Muscle of leg (tissue), 16 donors: ENCODE measurements at places on chromosomes 2 and 18.
A peak's percentile ranks its signal among the peaks of the same experiment; 100 is the strongest.

- DNase-seq, result no peak
Measured at GRCh38 chr2:158127380-158127804, 25.7 kb downstream of the UPP2 start.

DNA sequence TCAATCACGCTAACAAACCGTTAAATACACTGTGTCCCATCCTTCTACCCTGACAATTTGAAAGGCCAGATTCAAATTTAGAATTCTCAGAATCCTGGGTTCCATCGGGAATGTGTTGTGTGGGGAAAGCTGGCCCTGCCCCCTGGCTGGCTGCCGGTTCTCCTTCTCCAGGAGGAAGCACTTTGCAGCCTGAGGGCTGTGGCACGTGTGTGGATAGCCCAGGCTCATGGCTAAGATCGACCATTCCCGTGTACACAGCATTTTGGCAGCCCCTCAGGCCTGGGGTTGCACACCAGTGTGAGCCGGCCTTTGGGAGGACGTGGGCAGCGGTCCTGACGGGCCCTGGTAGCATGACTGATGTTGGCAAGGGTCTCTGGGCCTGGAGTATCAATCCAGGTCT lies 51.0 kb upstream of the ROCK2 start:
- no peak for DNase-seq

- DNase-seq, result no peak
Measured at GRCh38 chr18:7657050-7657449, 89.9 kb downstream of the PTPRM start.

- DNase-seq, result peak; percentile 79
Measured at GRCh38 chr2:149329489-149330126, 779 bp upstream of the LYPD6 start.

- DNase-seq, result no peak
Measured at GRCh38 chr18:80132180-80132812, 23.2 kb downstream of the ADNP2 start.

DNA sequence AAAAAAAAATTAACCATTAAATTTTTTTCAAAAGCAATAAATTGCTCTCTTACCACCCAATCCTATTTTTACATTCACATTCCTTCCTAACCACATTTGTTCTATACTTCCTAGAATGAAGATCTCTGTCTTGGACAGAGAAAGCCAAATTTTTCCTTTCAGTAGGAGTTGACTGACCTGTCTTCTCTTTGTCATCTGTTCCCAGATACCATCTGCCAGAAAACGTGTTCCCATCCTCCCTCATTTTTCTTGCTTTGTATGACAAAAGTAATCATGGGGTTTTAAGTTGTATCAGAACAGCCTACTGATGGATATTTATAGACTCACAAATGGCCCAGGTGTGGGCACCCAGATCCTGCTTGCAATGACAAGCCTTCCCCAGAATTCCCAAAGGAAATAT lies 182.1 kb downstream of the CYP26B1 start:
- no peak for DNase-seq

DNA sequence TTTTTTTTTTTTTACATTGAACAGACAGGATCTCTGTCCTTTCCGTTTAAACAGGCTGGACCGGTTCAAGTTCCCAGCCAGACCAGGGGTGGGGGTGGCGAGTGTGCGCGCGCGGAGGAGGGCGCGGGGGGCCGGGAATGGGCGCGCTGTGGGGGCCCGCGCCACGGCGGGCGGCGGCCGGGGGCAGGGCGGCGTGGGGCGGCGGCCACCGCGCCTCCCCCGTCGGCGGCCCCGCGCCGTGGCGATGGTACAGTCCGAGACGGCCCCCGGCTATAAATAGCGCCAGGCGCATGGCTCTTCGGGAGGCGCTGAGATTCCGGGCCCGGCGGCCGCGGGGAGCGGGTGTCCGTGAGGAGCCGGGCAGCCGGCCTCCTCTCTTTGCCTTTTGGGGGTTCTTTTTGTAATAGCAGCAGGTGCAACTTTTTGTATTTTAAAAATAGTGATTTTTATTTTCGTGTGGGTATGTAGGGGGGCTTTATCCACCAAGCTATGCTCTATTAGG lies 430 bp upstream of the CELF4 start:
- DNase-seq, result peak; percentile 68

GRCh38 chr2:134370655-134371445 lies 117.0 kb downstream of the MGAT5 start:
- DNase-seq, result peak; percentile 59

DNA sequence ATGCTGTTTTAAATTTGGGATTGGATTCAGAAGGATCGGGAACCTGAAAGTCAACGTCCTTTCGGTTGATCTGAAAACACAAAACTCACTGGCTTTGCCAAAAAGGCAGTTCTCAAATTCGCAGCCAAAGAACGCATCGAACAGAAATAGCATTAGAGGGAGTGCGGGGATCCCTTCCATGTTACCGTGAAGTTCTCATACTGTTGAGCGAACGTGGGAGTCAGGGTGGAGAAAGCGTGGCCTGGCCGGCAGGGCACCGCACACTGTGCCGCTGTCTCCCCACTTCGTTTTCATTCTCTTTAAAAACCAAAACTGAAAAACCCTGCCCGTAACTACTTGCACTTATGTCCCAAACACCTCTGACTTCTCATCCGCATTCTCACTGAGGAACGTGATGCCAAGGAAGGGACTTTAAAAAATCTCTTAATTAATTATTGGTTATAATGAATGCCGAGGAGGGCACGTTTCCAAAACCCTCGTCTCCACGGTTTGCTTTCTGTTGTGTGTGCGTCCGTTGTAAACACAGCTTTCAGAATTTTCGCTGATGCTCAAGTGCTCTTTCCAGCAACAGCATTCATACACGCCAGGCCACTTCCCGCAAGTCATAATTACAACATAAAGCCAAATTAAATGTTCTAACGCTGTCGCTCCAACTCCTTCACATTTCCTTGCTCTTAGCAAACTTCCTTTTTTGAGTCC lies 60.9 kb upstream of the TWIST2 start:
- no peak for DNase-seq

- DNase-seq, result no peak
Measured at GRCh38 chr18:54020966-54021365, 203.5 kb downstream of the MBD2 start.

DNA sequence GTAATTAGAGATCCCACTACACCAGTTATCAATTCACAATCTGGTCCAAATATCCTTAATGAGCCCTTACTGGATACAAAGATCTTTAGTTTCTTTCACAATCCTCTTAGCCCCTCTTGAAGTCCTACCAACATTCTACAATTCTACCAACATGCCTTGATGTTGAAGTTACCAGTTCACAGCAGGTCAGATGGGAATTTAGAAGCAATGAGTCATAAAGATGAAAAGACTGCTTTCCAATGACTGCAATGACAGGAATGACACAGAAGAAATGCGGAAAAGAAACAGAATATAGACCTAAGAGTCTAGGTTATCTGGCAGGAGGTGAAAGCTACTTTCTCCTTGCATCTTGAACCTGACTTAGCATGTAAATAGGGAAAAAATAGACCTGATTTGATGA lies 24.5 kb downstream of the RTTN start:
- no peak for DNase-seq

GRCh38 chr2:46863882-46864281 lies 51.7 kb downstream of the MCFD2 start:
- DNase-seq, result peak; percentile 69

DNA sequence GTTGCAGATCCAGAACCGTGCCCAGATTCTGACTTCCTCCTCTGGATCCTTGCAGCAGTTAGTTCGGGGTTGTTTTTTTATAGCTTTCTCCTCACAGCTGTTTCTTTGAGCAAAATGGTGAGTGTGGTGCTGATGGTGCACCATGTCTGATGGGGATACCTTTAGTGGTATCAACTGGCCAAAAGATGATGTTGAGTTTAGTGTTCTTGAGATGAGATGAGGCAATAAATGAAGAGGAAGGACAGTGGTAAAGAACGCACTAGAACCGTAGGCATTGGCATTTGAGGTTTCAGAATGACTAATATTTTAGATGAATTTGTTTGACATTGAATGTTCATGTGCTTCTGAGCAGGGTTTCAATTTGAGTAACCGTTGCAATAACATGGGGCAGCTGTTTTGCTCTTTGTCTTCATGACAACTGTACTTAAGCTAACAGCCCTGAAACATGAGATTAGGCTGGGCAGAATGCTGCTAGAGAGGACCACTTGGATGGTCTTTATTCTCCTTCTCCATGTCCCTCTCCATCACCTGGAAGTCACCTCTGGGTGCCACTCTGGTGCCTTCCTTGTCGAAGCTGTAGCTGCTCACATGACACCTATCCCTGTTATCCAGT lies 3.9 kb downstream of the CTLA4 start:
- DNase-seq, result peak; percentile 30

DNA sequence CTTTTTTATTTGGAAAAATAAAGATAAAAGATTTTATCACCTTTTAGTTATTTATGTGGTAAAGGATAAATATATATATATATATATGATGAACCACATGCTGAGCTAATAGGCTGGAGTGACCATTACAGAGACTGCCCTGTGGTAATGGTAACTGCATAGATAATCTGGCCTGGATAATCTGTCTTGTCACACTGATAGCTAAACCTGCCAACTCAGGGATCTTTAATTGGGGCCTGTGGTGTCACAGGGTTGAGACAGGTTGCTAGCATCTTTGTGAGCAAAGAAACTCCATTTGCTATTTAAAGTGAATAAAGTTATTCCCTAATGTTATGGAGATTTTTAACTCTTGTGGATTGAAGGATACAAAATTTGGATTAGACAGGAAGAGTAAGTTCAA lies 203.0 kb downstream of the PHLPP1 start:
- no peak for DNase-seq

DNA sequence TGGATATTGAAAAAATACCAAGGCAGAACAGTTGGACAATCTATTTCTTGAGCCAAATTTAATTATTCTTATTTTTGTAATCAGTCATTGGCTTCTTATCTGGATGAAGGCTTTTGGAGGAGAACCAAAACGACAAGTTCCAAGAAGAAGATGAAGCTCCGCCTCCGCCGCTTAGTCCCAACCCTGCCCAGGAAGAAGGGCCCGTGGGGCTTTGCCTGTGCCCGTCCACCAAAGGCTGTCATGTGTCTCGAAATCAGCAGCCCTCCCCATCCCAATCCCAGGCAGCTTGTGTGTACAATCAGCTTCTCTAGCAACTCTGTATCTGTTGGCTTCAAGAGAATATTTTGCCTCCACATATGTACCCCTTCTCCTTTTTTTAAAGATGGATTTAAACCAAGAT lies 24.6 kb downstream of the PTRHD1 start:
- DNase-seq, result no peak

DNA sequence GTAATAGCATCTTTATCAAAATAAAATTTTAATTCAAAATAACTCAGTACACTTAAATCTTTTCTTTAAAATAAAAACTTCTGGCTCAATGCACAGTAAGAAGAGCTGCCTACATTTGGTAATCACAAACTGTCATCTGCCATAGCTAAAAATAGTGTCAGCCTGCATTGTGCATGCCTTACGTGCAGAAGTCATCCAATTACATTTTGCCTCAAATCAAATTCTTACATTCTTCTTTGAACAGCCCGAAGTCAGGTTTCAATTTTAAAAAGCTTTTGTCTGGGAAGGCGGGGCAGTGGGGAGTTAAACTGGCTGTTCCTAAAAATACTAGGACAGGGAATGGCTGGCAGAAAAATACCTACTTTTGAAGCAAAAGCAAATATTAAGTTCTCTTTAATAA lies 51.1 kb downstream of the RTN4 start:
- DNase-seq, result peak; percentile 81

GRCh38 chr18:13242797-13243196 lies 24.2 kb downstream of the LDLRAD4 start:
- DNase-seq, result no peak

DNA sequence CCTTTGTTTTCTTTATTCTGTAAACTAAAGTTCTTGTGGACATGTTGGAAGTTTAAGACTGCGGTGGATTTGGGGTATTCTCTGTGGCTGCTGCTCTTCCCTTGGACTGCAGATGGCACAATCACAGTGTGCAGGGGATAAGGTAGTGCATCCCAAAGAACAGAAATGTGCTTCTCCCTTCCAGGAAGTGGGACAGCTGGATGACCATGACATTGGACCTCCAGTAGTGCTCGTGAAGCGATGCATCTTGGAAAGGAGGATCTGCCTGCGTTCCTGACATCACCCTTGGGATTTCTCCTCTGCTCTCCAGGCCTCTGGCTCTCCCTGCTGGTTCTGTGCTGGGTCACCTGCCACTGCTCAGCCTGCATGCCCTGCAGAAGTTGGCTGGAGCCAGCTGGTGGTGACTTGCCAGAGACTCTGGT lies 109.9 kb downstream of the SLC4A3 start:
- DNase-seq, result peak; percentile 87

- no peak for DNase-seq
Measured at GRCh38 chr2:42848726-42849290, 56.4 kb upstream of the HAAO start.

DNA sequence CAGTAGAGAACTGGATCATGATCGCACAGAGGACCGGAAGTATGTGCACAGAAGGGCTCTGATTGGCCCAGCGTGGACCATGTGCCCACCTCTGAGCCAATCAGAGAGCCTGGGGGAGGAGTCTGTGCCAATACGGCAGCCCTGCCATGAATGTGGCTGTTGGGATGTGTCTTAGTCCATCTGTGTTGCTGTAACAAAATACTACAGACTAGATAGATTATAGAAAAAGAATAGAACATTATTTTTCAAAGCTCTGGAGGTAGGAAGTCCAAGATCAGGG lies 132.0 kb downstream of the NDUFA10 start:
- no peak for DNase-seq

DNA sequence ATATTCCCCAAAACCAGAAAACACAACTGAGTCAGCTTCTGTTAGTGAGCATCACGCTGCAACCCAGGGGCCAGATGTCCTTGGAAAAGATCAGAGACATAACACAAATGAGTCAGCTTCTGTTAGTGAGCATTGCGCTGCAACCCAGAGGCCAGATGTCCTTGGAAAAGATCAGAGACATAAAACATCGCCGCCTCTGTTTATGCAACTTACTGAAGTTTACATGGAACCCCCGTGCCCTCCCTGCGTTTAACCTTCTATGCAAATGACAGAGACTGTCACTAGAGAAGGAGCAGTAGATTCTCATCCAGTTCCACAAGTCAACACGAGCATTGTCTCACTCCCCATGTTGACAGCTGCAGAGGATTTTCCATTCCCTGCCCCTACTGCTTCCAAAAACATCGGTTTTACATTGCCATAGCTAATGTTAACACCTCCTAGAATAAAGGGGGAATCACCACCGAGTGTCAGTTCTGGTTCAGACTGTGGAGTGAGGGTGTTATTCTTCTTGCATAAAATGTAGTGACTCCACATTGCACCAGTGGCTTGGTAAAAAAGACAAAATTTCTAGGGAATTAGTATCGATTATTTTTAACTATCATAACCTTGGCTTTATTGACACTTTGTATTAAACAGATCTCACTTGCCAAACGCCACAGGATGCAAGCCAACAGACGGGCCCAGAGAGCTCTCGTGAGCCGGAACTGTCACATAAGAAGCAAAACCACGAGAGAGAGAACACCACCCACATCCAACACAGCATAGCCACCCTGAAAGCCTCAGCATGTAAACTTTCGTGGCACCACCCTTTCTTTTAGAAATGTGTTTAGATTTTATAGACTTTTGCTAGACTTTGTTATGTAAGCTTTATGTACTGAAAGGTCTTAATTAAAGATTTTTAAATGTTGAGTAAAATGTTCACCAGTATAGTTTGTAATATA lies 87.7 kb downstream of the SH3YL1 start:
- peak; percentile 49 for DNase-seq
